ENCODE measurements at places on chromosomes 6 and 20.
A peak's percentile ranks its signal among the peaks of the same experiment; 100 is the strongest.

DNA sequence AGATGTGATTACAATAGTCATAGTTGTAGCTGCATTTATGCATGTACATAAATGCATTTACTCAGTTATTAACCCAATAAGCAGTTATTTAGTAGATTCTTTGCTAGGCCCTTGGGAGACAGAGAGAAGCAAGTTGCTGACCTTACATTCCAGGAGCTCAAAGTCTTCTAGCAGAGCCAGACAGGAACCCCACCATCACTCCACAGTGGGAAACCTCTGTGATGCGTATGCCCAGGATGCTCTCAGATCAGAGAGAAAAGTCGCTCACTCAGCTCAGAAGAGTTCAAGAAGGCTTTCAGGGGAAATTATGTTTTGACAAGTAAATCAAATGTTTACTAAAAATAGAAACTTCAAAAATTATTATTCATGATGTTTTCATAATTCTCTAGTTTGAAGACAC lies 146.3 kb upstream of the EXOC2 start:
- DNase-seq: no peak

DNA sequence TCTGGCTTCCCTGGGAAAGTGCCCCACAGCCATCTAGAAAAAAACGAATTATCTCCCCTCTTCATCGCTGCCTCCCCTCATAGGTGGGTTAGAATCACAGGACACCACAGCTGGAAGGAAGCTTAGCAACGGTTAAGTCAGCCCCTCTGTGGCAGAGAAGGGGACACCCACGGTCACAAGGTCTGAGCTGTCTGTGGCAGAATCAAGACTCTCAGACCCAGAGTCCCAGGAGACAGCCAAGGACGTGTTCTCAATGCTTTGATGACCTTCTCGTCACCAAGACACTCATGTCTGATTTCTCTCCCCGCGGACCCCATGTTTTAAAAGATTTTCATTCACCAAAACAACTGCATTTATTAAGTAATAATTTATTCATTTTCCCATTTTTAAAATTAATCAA lies 221.5 kb downstream of the NRN1 start:
- DNase-seq: no peak

DNA sequence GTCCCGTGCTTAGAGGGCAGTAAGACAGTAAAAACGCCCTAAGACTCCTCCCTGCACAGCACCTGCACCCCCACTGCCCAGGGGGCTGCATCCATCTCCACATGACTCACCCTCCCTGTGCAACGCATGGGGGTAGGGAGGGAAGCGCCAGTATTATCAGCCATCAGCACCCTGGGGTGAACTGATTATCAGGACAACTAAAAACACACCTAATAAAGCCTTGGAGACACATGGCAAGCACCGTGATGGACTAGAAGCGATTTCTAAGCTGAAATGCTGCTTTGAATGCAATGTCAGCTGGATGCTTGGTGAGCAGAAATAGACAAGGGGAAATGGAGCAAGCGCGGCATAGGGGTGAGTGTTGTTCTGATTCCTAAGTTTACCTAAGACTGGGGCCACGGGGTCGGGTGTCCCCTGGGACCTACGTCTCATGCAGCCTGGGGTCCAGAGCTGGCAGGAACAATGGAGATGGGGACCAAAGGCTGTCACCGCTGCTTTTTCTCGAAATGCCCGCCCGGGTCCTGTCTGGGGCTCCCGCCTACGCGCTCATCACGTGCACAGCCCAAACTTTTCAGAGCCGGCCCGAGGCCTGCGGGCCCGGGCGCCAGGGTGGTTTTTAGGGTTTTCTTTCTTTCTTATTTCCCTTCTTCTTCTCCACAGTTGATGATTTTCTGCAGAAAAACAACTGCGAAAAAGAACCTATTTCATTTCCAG lies 702 bp upstream of the TNFAIP3 start:
- DNase-seq: peak; percentile 45

- no peak for DNase-seq
These were observed 829.4 kb downstream of the EPHA7 start for GRCh38 chr6:92589996-92590395.

- DNase-seq: peak; percentile 33
These were observed 2.9 kb downstream of the RXRB start for GRCh38 chr6:33197431-33198048.

- DNase-seq: no peak
These were observed 16.8 kb downstream of the LAMA4 start for GRCh38 chr6:112237595-112237994.

DNA sequence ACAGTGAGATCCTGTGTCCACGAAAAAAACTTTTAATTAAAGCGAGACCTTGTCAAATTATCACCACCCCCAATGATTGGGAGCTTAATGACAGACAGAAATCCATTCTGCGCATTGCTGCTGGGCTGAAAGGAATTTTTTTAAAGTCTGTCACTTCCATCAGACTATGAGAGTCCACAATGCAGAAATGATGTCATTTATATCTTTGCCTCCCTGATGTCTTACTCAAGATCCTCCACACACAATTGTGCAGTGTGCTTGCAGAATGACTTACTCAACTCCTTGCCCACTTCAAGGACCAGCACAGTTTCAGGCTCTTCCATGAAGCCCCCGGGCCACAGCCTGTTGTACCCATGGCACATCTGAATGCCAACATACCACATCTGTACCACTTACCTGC lies 41.0 kb downstream of the GPLD1 start:
- DNase-seq: no peak

All from CD8-positive, alpha-beta T cell (primary cell).